ENCODE measurements at places on chromosomes 7 and 10.

- no peak for DNase-seq
Measured at GRCh38 chr7:143426479-143427142, 16.6 kb upstream of the TAS2R60 start.

DNA sequence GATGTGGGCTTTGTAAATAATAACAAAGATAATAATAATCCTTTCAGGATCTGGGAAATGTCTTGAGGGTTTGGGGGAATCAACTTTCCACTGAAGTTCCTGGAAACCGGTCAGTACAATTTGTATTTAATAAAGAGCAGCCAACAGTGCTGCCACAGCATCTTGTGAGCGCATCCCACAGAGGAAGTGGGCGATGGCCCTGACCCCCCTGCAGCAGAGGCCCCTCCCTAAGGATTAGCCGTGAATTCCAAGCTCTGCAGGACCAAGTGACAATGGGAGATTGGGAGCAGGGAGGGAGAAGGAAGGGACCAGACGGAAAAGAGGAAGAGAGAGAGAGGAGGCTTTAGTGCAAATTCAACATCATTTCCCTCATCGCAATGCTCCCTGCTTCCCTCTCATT lies 349.2 kb downstream of the RNLS start:
- DNase-seq: no peak

DNA sequence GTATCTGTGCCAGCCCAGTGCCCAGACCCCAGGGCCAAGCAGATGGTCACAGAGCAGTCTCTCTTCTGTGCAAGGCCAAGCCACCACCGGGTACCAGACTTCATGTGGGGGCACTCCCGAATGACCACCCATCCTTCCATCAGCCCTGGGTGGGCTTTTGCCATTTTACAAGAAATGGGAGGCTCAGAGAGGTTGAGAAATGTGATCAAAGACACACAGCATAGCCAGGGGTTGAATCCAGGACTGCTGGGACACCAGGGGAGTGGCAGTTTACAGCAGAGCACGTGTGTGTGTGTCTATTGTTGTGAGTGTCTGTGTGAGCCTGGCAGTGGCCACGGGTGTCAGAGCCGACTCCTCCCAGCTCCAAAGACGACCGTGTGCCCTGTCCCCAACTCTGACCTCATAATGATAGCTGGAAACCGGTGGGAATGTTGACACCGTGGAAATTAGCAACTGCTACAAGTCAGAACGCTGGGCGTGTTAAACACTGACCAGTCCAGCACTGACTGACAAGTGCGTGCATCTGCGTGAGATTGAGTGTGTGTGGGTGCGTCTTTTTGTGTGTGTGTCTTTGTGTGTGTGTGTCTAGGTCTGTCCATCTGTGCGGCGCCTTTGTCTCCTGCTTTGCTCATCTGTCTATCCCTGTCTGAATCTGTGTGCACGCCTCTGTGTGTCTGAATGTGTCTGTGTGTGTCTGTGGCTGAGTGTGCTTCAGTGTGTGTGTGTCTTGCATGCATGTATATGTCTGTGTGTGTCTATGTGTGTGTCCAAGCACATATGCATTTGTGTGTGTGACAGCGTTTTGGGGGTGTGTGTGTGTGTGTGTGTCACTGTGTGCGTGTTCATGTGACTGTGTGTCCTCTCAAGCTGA lies 17.2 kb upstream of the SLC29A4 start:
- DNase-seq: no peak

DNA sequence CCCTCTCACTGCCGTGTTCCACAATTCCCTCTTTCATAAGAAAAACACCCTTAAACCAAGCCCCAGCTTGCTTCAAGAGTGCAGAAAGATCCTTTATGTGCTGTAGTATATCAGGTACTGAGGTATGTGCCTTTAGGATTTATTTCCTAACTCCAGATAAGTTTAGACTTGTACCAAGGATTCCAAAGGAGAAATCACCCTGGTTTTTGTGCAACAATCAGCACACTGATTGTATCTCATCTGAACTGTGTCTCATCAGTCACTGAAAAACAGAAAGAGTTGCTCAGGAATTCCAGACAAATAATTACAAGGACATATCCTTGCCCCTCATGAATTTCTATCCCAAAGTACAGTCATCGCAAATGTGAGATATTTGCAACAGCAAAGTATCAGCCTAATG lies 77.2 kb upstream of the PTPRZ1 start:
- DNase-seq: no peak

GRCh38 chr10:102588875-102589274 lies 55.4 kb upstream of the TRIM8 start:
- no peak for DNase-seq

DNA sequence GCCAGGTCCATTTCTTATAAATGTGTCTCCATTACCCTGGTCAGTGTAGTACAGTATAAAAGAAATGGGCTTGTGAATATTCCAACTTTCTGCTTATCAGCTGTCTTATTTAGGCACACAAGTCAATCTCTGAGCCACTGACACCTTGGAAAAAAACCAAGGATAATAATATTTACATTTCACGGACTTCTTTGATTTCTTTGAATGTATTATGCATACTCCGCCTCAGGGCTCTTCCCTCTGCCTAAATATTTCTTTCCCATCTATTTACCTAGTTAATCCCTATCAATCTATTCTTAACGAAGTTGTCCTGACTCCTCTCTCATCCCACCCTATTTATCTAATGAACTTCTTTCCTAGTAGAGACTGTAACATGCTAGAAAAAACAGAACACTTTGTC lies 253.8 kb downstream of the CRPPA start:
- no peak for DNase-seq

- DNase-seq: peak; percentile 33
Measured at GRCh38 chr7:95066737-95067530, 159.5 kb downstream of the PPP1R9A start.

GRCh38 chr10:20004087-20004523 lies 187.9 kb downstream of the PLXDC2 start:
- no peak for DNase-seq

DNA sequence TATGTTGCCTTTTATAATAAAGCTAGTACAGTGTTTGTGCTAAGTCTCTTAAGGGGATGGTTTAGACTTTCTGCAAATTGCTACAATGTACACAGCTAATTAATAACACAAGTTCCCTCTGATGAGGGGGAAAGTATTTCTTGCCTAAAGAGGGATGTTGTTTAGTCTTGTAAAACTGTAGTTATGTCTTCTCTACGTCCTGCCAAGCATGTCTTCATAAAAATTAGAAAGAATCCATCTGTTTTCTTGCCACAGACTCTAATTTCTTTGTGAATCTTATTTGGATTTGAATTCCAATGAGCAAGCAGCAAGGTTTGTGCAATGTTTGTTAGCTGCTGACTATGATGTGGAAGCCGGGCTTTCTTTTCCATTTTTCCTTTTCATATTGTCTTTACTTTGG lies 28.2 kb downstream of the ADARB2 start:
- DNase-seq: peak; percentile 69

DNA sequence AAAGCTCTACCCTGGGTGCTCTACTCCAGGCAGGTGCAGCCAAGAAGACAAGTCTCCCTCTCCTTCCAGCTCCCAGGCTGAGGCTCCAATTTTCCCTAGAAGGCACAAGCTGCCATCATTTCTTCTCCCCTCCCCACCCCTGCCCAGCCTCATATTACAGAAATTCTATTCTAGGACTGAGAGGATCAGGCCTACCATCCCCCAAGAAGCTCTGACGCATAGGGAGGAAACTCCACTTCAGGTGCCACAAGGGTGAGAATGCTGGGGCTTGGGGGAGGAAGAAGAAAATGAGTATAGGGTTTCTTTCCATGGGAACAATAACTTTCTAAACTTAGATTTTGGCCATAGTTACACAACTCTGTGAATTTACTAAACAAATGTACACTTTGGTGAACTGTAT lies 35.3 kb downstream of the FEZF1 start:
- no peak for DNase-seq

DNA sequence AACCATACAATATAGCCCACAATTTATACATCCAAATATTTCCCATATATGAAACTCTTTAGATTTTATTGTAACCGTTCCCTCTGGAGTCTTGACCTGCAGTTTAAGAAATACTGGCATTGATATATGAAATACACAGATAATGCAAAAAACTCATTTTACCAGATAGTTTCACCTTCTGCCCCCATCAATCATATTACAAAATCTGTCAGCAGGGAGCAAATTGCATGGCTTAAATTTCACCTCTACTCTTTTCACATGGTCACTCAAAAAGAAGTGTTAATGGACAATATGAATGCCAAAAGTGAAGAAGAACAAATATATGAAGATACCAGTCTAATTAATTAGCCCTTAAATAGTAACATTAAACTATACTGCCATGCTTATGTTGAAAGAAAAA lies 57.0 kb upstream of the TMEM106B start:
- no peak for DNase-seq

- no peak for DNase-seq
Measured at GRCh38 chr7:231858-232246, 39.5 kb downstream of the FAM20C start.

- DNase-seq: no peak
Measured at GRCh38 chr7:125971656-125972055, 1042.0 kb upstream of the POT1 start.

- DNase-seq: no peak
Measured at GRCh38 chr7:15782656-15783055, 96.2 kb upstream of the MEOX2 start.

DNA sequence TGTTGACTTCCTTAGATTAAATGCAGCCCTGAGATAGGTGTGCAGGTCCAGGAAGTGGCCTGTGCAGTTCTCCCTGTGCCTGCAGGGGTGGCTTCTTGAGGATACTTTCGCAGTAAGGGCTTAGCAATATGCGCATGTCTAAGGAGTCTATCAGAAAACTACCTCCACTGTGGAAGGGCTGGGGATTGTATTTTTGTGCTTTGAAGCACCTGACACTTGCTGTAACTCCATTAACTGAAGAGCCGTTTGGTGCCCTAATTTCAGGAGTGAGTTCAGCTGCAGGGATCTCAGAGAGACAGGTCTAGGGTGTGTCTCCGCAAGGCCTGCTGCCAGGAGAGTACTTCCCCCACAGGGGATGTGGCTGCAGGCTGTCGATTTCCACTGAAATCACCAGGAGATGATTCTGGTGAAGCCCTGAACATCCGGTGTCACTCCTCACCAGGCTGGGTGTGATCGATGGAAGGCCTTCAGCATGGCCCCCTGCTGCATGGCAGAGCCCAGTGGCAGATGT lies 35.5 kb downstream of the IKZF1 start:
- no peak for DNase-seq

DNA sequence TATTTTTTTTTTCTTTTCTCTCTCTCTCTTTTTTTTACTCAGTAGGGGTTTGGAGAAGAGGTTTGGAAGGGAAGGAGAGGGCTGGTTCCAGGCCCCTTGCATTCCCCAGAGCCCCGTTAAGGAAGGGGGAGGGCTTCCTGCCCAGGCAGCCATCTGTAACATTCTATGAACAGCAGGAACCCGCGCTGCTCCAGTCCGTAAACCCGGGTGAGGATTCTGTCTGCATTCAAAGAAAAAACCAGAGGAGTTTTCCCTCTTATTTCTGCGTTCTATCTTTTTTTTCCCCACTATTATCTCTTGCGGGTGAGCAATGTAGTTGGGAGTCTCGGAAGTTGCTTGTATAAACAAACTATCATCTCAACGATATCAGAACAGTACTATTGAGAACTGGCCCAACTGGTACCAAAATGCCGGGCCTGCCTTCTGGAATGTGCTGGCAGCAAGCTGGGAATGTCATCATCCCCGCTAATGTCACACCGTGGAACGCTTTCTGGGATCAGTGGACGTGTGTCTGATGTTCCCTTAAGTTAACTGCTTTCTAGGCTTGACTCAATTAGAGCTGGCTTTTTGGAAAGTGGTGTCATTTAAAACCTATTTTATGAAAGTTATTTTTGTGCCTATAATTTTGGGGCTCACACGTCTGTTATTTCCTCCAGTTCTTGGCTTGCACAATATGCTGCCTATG lies 153.1 kb upstream of the MEOX2 start:
- DNase-seq: no peak

GRCh38 chr7:116873619-116874018 lies 11.2 kb downstream of the CAPZA2 start:
- DNase-seq: no peak

DNA sequence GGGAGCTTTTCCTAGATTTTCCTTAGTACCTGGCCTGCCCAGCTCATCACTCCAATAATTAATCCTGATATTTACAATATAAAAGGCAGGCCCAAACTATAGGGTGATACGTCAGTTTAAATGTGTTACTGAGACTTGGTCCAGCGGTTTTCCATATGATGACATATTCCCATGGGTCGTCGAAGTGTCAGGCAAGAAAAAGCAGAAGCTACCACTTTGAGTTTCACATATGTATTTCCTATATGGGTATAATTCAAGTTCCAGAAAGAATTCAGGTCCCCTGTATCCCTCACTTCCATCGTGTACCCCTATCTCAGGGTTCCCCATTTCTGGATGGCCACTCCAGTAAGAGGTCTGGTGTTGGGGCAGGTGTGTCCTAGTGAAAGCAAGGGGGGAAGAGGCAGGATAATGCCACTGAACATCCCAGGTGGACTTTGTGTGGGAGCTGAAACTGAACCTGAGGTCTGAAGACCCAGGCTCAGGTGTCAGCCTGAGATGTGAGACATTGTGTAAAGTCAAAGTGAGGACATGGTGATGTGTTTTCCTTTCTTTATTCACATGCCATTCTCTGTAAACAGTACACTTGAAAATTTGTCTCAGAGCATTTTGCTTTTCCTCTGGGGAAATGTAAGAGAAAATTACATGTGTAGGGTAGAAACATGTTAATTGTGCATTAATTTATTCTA lies 167.8 kb downstream of the PLXDC2 start:
- no peak for DNase-seq

DNA sequence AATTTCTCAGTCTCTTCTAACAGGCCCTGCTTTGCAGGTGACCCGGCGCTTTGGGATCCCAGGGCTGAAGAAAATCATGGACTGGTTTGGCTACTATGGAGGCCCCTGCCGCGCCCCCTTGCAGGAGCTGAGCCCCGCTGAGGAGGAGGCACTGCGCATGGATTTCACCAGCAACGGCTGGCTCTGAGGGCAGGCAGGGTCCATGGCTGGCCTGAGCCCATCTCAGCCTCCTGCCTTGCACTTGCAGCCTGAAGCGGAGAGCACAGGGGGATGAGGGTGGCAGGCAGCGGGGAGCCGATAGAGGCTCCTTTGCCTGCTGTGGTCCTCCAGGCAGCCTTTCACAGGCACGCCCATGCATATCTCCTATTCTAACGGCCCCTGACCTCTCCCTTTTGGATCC lies 21.8 kb downstream of the MORN4 start:
- DNase-seq: no peak

DNA sequence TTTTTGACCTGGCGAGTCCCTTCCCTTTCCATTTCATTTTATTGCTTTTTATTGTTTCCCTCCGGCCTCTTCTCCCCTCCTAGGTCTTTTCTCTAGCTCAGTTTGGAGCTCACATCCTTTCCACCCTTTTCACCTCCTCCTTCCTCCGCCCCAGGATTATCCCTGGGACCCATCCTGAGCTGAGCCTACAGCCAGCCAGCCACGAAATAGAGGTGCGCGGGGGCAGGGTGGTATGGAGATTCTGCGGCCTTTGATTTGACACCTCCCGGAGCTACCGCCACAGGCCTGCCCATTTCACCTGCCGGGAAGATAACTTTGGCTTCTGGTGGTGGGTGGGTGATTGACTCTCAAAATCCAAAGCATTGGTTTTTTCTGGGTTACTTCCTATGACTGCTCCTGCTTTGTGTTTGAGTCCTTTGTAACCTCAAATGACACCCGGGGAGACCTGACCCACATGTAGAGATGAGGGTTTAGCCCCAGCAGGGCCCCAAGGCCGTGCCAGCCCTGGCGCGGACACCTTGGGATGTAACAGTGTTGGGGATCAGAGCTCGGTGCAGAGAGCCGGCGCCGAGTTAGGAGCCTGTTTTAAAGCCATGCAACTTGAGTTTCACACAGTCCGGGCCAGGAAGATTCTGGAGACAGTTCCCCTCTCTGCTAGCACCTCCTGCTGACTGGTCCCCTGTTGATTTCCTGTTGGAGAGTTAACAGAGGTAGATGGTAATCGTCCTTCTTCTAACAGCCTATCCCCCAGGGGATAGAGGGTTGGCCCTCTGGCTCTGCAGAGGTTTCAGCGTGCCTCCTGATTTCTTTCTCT lies 1.5 kb downstream of the DUSP5 start:
- no peak for DNase-seq
